ENCODE measurements at places on chromosomes 5 and 9.

- no peak for DNase-seq
These were observed 597.9 kb upstream of the SGCD start for GRCh38 chr5:155728857-155729683.

DNA sequence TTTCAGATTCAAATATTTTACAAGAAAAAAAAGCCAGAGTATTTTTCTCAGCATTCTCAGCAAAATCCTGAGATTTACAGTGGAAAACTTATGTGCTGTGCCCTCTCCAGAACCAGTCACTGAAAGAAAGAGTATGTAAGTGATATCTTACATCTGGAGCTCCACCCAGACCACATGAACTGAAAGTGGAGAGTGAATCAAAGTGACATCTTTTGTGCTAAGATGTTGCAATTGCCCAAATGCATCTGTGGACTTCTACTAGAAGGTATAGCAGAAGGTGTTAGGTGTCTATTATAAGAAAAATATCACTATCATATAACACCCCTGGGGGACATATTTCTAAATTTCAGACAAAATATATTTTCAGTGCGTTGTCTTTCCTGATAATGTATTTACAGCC lies 49.0 kb upstream of the RIC1 start:
- no peak for DNase-seq

GRCh38 chr9:131640438-131641137 lies 95.3 kb downstream of the PRRT1B start:
- no peak for DNase-seq

- no peak for DNase-seq
These were observed 162.7 kb upstream of the LHFPL2 start for GRCh38 chr5:78811121-78811817.

DNA sequence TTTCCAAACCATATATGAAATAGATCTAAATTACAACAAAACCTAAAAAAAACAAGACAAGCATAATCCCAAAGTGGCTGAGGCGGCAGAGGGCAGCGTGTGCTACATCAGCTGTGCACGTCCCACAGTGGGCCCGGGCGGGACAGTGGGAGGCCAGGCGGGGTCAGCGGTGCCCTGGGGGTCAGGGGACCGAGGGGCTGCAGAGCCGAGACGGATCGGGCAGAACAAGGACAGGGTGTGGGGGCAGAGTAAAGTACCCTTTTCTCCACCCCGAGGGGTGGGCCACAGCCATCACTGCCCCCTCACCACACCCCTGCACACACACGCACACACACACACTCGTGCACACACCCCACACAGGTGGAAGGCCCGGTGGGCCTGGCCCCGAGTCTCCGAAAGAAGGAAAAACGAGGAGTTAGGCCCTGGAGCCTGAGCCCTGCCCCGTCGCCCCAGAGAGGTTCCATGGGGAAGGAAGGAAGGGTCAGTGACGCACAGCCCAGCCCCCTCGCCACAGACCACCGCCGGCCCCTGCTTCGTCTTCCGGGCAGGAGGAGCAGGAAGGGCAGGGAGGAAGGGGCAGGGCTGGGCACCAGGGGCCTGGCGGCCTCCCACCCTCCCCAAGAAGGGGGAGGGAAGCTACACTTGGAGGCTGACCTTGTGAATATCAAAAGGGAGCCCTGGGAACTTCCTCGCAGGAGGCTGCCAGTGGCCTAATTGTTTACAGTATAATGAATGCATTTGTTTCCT lies 49.6 kb upstream of the UBAC1 start:
- DNase-seq, result no peak

DNA sequence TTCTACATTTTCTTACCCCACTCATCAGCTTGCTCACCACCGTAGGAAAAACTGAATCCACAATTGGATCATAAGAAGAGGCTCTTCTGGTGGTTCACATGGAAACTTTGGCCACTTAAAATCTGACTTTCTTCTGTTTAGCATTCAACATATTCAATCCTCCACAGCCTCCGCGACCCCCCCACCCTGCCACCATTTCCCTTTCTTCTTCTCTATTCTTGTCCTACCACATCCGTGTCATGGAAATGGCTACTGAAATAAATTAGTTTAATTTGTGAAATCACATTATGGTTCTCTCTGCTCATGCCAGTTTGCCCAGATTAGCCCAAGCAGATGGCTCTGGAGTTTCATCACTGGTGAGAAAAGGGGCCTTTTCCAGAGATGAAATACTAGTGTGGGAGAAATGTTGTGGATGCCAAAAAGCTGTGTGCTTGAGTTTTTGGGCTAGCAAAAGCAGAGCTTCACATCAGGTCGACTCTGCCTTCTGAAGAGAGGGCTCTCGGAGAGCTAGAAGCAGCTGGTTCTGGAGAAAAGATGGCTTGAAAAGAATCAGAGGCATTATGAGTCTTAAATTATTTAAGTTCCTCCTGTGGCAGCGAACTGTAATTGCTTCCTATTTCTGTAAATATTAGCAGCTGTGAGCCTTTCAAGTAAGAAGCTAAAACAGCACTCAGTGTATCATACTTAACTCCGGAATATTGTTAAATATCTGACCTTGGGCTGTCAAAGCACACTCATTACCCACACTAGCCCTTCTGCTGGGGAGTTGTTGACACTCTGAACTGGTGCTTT lies 107.1 kb downstream of the MAT2B start:
- DNase-seq, result no peak

DNA sequence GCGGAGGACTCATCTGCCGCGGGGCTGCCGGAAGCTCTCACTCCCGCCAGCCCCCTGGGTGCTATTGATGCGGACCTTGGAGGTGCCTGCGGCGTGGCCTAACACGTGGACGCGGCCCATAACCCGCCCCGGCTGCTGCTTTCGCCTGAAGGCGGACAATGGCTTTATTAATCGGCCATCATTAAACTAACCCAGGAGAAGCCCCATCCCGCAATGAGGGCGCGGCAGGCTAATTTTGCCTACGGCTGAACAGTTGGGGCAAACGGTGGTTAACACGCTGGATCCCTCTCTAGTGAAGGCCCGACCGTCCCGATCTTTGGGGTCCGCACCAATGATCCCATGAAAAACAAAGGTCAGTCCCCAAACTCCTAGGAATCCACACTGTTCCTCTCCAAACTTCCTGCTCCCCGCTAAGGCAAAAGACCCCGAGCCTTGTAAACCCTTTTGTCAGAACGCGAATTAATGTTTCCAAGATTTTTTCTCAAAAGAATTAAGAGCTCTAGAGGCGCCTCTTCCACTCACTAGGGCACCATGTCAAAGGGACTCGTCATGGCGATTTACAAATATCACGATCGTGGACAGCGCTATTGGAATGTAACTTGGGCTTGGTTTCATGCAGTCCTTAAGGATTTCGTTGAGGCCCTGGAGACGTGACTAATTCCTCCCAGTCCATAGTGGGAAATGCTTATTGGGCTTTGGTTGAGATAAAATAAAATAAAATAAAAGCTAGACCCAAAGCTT lies 193.1 kb downstream of the MEF2C start:
- DNase-seq, result no peak

Data from activated CD4-positive, alpha-beta T cell treated with anti-CD3 and anti-CD28 coated beads for 24 hours (primary cell).